ENCODE measurements at places on chromosomes 5 and 9. TPM values are rescaled to one million over a fixed set of nuclear protein-coding genes. Genes with fewer than 3 reads are reported as not detected.
A peak's percentile ranks its signal among the peaks of the same experiment; 100 is the strongest.

Gene ACTBL2
- total RNA-seq, result 0.11 TPM

Gene SLC6A3
- total RNA-seq, result not detected

- no peak overlapping the region for H3K27ac ChIP-seq
- no peak overlapping the region for H3K4me3 ChIP-seq
- peaks cover 9% of the 10 kb centered on the region for H3K4me1 ChIP-seq
- H3K27me3 ChIP-seq, result 0 out of 2 replicates have a peak, but pooled peaks cover 5% of the 10 kb centered on the region
- H3K36me3 ChIP-seq, result no peaks in the 10 kb centered on the region
Measured at GRCh38 chr5:5315068-5315980, 107.2 kb upstream of the ICE1 start.

DNA sequence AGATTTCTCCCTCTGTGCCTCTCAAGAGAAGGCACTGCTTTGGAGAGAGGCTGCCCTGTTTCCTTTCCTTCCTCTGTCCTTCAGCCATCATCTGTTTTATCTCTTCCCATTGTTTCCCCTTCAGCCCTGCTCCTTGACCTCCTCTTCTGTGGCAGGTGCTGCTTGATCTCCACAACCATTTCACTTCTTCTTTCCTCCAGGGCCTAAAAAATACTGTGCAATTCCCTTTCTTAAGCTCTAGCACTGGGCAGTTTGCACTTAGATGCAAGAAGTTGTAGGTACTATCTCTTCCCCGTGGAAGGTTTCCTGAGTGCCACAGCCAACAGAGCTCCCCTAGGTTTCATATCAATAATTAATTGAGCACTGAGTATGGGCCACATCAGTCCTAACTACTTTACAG is 8.8 kb upstream of the ADRB2 start:
- DNase-seq, result no peak
- H3K27ac ChIP-seq, result no peak overlapping the region
- H3K4me1 ChIP-seq, result no peaks in the 10 kb centered on the region
- H3K4me3 ChIP-seq, result no peak overlapping the region
- 0 out of 2 replicates have a peak, but pooled peaks cover 15% of the 10 kb centered on the region for H3K27me3 ChIP-seq
- H3K36me3 ChIP-seq, result no peaks in the 10 kb centered on the region

DNA sequence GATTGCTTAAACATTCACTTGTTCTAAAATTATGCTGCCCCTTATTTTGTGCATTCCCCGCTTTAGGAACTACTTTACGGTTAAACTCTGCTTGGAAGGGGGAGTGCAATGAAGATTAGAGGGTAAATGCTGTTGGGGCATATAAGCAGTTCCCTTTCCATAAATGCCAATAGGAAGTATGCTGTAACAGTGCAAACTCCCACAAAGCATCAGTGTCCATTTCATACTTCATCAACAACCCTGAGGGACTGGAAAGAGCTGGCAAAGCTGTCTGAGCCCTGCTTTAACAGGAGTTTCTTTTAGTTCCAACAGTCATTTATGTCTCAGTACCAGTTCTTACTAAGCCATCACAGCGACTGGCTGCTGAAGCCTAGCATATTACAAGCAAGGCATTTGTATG is 1.8 kb downstream of the ACTL7A start:
- no peaks in the 10 kb centered on the region for H3K27me3 ChIP-seq
- peaks cover under 1% of the 10 kb centered on the region for H3K4me1 ChIP-seq
- DNase-seq, result no peak
- no peak overlapping the region for H3K27ac ChIP-seq
- H3K4me3 ChIP-seq, result no peak overlapping the region
- no peaks in the 10 kb centered on the region for H3K36me3 ChIP-seq

DNA sequence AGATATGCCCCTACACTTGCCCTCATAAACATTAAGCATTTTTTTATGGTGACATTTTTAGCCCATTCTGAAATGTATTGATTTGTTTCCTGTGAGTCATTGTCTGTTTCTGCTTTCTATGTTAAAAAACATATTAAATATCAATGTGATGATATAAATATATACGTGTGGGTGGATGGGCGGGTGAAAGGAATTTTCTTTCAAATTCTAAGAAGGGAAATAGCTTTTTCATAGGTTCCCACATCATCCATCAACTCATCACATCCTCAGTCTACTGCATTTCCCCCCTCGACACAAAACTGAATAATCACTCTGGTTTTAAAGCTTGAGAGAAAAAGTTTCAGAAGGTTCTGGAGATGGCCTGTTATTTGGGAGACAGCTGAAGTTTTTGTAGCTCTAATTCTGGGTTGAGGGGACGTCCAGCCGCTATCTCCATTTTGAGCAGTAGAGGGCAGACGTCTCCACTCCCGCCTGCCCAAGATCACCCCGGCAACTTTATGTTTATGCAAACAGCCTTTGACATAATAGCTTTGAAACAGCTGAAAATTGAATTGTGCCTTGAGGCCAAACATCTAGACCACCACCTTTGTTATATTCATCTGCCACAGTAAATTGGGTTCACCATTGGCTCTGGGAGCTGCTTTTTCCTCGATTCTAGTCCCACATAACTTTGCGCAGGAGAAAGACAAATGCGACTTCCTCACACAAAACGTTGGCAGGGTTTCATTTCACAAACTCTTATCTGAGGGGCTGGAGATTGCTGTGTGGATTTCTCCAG is 216.2 kb upstream of the CLINT1 start:
- peak; percentile 89 for DNase-seq
- peaks cover 14% of the 10 kb centered on the region for H3K4me1 ChIP-seq
- H3K27ac ChIP-seq, result peak overlapping the region; percentile 91
- peak overlapping the region; percentile 48 for H3K4me3 ChIP-seq
- no peaks in the 10 kb centered on the region for H3K27me3 ChIP-seq

DNA sequence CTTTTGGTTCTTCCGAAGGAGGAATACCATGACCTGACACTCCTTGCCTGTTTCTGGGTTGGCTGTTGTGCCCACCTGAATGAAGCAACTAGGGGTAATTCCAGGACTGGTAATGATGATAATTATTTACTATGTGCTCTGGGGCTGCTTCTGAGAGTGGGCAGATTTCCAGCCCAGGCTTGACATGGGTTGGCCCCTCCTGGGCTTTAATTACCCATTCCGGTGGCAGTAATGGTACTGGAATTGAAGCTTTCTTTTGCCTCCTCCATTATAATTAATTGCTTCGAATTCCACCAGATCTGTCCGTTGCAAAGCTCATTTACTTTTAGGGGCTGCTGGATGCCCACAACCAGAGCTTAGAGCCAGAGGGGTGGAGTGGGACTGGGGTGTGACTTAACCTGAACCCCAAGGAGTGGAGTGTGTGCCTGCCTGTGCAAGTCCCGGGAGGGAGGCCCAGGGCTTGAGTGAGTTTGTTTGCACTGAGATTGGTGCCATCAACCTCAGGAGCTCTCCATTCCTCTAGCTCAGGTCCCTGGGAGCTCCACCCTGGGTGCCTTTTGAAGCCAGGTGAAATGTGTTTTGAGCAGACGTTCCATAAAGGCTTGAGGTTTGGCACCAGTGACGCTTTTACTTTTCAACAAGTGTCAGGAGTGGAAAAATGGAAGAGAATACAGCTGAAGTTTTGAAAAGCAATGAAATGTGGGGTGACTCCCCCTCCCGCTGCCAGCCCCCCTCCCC is 214.6 kb downstream of the PDZD2 start:
- H3K4me3 ChIP-seq, result no peak overlapping the region
- no peak for DNase-seq
- H3K27me3 ChIP-seq, result peaks cover 44% of the 10 kb centered on the region
- H3K36me3 ChIP-seq, result no peaks in the 10 kb centered on the region
- peaks cover 4% of the 10 kb centered on the region for H3K4me1 ChIP-seq
- H3K27ac ChIP-seq, result no peak overlapping the region

GRCh38 chr9:120846251-120846889 is 3.6 kb upstream of the PSMD5 start:
- no peak overlapping the region for H3K27ac ChIP-seq
- H3K36me3 ChIP-seq, result no peaks in the 10 kb centered on the region
- no peaks in the 10 kb centered on the region for H3K27me3 ChIP-seq
- no peak overlapping the region for H3K4me3 ChIP-seq
- DNase-seq, result no peak

DNA sequence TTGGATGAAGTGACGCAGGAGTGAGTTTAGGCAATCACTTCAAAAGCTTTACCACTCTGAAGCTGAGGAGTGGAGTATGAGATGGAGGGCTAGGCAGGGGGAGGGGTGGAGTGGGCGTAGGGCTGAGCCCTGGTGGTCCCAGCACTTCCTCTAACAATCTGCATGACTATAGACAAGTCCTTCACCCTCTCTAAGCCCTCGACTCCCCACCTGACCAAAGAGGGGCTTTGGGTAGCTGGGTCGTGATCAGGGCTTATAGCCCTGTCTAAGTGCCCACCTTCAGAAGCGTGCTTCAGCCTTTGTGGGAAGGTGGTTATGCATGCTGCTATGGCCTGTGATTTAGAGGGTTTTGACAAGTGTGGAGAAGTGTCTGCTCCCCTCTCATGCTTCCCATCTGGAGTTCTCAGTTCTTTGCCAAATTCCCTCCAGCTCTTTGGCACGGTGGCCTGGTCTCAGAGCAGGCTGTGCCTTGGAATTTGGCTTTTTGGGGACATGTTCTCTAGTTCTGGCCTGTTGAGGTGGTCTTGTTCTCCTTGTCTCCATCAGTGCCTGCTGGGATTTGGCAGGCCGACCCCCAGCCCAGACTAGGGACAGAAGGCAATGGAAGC is 53.0 kb downstream of the ACTBL2 start:
- no peaks in the 10 kb centered on the region for H3K36me3 ChIP-seq
- H3K27me3 ChIP-seq, result no peaks in the 10 kb centered on the region
- no peak for DNase-seq
- no peak overlapping the region for H3K27ac ChIP-seq
- no peaks in the 10 kb centered on the region for H3K4me1 ChIP-seq

All from GM23248 (cell line).